ENCODE measurements at places on chromosomes 16 and 17.

- no peak for DNase-seq
These were observed 75.8 kb downstream of the ABCC6 start for GRCh38 chr16:16147316-16147999.

DNA sequence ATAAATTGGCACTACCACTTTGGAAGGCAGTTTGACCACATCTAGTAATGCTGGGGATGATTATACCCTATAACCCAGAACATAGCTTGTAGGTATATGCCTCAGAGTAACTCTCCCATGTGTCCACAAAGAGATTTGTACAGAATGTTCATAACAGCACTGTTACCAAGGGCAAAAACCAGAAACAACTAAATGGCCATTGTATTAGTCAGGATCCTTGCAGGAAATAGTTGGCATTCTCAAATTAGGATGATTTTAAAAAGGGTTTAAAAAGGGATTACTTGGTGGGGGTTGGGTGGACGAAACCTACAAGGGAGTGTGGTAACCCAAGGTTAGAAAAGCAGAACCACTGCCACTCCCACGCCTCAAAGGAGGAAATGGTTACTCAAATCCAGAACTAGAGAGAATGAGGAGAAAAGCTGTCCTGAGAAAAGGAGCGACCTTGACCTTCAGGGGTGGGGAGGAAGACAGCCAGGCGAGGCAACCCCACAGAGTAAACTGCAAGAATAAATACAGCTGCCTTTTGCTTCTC is 2.1 kb downstream of the CPPED1 start:
- no peak for DNase-seq

DNA sequence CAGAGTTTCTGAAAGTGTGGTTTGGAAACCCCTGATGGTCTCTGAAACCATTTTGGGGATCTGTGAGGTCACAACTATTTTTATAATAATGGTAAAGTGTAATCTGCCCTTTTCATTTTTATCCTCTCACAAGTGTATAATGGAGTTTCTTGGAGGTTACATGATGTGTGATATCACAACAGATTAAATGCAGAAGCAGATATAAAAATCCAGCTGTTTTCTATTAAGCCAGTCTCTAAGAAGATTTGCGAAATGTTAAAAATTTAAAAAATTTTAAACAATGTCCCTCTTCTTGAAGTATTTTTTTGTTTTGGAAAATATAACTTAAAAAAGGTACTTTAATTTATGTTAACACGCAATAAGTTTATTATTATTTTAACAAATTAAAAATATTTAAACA is 48.7 kb downstream of the RPGRIP1L start:
- no peak for DNase-seq

DNA sequence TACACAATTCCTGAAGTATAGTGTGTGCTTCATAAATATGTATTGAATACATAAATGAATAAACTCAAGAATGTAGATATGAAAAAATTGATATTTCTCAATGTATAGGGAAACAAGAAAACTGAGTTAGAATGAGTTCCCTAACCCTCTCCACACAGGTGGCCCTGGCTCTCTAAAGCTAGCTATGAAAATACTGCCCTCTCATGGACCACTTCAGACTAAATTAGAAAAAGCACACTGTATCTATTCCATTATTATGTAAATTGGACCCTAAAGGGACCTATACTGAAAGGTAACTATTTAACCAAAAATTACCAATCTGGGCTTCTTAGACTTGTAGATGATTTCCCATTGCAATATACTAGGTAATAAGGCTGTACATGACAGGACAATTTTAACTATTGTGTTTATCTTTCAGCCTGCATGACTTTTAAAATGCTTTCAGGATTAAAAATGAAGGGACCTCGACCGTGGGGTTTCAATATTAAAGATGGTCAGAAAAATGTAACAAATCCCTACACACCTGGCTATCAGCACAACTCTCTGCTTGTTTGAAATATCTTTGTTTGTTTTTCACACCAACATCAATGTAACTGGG is 672.5 kb upstream of the KIF2B start:
- no peak for DNase-seq

DNA sequence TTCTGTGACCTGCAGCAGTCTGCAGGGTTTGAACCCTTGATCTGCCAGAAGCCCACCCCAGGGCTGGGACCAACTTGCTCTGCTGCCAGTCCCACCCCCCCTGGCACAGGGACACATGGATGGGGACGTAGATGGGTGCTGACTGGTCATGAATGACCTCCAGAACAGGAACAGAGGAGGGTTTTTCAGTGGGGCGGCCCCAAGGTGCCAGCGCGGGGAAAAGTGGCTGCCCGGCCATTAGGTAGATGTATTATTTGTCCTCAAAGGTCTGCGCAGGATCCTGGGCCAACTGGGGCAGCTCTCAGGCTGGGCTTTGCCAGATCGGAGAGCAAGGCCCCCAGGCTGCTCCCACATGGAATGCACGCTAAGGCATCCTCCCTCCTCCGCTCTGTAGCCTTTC is 265.2 kb upstream of the TNRC6C start:
- DNase-seq, result no peak

GRCh38 chr17:40021451-40021971 is 6.3 kb downstream of the CSF3 start:
- DNase-seq, result no peak

DNA sequence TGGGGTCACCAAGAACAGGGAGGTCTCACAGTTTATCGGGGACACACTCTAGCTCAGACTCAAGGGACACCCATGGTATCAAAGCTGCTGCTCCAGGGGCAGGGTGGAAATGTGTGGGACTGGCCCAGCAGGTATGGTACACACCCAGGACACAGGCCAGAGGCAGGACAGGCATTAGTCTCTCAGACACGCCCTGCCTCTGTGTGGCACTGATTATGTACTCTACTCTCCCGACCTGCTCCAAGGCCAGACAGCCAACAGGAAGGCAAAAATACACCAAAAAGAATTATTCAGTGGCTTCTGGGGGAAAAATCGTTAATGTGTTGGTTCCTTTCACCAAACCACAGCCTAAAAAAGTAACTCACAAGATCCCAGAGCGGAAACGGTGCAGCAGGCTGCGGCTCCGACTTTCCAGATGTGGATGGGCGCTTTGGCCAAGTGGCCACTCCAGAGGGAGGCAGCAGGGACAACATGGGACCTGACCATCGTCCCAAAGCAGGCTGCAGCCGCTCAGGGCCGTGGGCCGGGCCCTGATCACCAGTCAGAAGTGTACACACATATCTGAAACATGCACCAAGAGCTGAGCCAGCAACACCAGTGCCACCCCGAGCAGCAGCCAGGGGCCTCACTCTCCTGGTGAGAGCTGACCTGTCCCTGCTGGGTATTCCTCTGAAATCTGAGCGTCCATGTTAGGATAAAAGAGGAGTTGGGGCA is 1.0 kb upstream of the SIRT7 start:
- DNase-seq, result peak; percentile 89

DNA sequence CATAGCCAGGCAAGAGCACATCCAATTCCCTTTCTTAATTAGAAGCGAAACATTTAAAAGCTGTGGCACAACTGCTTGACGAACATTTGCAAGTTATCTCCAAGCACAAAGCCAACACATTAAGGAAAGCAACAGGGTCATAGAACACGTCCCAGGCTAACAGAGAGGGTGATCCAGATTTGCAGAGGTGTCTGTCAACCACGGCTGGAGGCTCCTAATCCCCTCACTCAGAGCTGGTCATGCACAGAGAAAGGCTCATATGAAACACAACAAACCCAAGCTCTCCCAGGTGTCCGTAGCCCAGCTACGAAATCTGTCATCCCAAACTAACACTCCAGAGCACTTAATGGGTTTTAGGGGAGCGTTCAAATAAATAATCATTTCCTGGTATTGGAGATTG is 276.1 kb downstream of the SLC39A11 start:
- no peak for DNase-seq

- DNase-seq, result no peak
These were observed 385.2 kb downstream of the MAF start for GRCh38 chr16:79215289-79215688.

DNA sequence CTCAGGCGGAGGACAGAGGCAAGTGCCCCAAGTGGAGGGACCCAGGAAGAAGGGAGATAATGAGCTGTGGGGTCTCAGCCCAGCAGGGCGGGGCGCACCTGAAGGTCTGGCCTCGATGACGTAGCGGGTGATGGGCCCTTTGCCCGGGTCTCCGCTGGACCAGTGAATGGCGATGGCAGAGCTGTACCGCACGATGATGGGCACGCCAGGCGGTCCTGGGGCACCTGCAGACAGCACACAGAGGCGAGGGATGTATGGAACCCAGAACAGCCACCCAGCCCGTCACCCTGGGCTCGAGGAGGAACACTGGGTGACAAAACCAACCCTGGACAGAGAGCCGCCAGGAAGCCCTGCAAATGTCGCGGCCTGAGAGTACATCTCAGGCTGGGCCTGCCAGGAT is 46.2 kb upstream of the CDC42EP4 start:
- no peak for DNase-seq

DNA sequence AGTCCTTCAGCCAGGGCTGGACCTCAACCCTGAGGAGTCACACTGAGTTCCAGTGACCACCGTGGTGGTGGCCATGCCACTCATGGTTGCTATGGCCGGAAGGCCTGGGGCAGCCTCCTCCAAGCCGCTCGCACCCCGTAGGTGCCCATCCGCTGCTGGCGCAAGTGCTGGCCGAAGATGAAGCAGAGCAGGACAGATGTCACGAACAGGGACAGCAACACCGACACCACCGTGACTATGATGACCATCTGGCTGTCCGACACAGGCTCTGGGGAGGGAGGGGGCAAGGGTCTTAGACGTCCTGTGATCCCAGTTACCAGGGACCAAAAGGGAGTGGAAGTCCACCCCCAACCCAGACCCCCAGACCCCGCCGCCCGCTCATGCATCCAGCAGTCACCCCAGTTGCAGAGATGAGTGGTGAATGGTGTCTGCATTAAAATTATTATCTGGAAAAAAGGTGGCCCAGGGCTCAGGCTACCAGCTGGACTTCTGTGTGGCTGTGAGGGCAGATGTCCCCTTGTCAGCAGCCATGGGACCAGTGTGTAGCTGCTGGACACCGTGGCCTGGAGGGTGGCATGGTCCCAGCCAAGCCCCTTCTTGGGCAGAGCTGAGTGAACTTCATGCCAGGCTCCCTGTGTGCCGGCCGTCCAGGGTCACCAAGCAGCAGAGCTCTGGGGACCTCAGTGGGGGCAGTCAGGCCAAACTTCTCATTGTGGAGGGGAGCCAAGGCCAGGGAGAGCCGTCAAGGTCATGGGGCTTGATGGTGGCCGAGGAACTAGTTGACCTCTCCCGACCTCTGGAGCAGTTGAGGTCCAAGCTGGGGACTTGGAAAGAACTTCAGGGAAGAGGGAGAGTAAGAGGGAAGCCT is 4.7 kb downstream of the PRR29 start:
- DNase-seq, result no peak

Data from mucosa of descending colon (tissue), 3 donors.